Vagina (tissue), 2 donors: ENCODE measurements at places on chromosomes 4 and X.

GRCh38 chrX:28581522-28581921, 5.7 kb upstream of the IL1RAPL1 start:
- DNase-seq = no peak

DNA sequence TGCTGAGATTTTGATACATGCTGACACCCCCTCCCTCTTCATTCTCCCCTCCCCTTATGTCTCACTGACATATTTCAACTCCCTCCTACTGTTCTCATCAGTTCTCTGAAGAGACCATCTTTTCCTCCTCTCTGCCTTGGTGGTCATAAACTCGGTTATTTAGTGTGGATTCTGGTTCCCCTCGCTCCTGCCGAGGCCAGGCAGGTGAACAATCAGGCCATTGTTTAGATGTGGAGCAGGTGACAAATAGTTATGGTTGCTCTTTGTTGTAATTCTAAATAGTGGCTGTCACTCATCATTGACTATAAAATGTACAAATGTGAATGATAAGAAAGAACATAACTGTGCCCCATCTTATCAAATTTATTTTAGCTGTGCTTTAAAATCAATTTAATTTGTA, 324.6 kb downstream of the BCOR start:
- DNase-seq = no peak

DNA sequence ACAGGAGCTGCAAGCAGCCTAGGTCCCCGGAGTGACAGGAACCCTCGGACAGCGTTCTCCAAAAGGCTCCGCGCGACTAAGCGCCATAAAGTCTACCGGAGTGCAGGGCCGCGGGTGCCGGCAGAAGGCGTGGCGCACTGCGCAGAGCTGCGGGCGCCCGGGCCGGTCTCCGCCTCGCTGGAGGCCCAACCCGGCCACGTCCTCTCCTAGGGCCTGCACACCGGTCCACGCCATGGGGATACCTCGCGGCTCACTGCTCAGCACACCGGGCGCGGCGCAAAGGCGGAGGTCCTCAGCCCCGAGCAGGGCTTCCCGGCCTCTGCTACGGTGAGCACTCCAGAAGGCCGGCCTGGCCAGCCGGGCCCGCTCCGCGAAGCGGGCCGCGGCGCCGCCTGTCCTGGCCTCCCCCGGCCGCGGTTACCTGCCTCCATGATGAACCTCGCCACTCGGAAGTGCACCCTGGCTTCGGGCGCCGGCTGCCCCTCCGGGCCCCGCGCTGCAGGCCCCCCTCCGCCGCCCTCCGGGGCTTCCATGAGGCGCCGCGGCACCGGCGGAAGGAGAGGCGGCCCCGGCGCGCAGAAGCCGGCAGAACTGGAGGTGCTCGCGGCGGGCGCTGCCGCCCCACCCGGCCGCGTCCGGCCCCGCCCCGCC, at the start of gene CCNQ:
CCNQ (minus strand) TSS at position 599 of the 651 bp plus-strand sequence; CDS start at position 533, 66 bp downstream.
- DNase-seq = no peak

DNA sequence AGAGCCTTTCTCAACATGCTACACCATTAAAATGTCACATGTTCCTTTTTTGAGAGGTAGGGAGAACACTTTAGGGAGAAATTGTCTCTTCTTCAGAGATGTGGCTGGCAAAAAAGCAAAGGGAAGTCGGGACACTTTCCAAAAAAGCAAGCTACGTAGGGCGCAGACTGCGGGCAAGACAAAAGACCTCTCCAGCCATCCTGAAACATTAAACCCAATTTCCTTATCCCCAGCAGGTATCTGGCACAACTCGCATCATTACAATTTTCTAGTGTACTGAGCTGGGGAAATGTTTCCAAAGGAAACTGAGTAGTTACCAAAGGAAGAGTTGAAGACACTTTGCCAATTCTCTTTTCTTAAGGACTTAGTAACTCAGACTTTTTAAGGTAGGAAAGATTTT, 116.0 kb downstream of the PACRGL start:
- no peak for DNase-seq

DNA sequence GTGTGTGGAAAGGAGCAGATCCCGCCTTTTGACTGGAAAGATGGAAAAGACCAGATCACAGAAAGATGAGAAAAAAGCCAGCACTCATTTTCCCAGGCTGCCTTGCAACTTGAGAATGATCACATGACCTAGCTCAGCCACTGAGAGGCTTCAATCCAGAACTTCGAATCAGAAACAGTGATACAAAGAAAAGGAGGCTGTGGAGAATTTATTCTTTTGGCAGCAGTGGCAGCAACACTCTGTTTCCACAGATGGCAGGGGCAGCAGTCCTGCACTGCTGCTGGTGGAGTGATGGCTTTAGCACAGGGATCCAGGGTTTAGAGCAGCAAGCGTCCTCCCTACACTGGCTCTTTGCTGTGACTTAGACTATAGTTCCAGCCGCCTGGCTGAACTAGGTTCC, 77.8 kb upstream of the SH3RF1 start:
- no peak for DNase-seq
